ENCODE measurements at places on chromosomes 2 and 18.

DNA sequence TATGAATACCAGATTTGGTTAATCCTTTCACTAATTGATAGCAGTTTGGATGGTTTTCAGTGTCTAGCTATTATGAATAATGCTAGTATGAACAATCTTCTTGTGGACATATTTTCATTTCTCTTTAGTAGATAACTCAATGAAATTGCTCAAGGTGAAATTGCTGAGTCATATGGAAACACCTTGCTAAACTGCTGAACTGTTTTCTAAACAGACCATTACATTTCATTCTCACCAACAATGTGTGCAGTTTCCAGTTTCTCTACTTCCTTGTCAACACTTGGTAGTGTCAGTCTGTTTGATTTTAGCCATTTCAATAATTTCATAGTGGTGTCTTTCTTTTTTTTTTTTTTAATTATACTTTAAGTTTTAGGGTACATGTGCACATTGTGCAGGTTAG lies 250.0 kb downstream of the HRH4 start:
- no peak for DNase-seq

- no peak for DNase-seq
These were observed 156.0 kb upstream of the TWIST2 start for GRCh38 chr2:238691596-238692491.

DNA sequence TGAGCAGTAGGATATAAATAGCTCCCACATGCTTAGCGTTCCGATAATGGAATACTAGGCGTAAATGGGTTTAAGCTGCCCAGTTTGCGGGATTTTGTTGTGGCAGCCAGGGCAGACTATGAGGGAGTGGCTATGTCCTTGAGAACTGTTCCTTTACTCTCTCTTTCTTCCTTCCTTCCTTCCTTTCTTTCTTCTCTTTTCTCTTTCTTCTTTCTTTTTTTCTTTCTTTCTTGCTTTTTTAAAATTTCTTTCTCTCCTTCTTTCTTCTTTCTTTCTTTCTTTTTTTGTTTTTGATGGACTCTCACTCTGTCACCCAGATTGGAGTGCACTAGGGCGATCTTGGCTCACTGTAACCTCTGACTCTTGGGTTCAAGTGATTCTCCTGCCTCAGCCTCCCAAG lies 9.1 kb upstream of the PRELID3A start:
- DNase-seq = no peak

- no peak for DNase-seq
These were observed 8.9 kb downstream of the ADAM23 start for GRCh38 chr2:206452242-206452641.

DNA sequence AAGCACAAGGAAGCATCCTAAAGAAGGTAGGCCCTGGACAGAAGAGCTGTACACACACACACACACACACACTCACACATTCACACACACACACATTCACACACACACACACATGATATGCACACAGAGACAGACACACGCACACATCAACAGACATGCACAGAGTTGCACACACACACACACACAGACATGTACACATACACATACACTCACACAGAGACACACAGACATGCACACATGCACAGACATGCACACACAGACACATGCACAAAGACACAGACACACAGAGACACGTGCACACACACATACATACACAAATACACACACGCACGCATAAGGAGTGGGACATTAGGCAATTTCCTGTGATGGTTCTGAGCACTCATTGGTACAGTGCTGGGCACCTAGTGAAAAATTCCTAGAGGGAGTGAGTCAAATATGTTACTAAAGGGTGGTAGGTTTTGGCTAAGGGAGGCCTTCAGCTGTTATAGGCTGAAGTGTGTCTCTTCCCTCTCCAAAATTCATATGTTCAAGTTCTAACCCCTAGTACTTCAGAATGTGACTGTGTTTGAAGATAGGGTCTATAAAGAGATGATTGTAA lies 26.4 kb downstream of the THNSL2 start:
- DNase-seq = peak; percentile 19

DNA sequence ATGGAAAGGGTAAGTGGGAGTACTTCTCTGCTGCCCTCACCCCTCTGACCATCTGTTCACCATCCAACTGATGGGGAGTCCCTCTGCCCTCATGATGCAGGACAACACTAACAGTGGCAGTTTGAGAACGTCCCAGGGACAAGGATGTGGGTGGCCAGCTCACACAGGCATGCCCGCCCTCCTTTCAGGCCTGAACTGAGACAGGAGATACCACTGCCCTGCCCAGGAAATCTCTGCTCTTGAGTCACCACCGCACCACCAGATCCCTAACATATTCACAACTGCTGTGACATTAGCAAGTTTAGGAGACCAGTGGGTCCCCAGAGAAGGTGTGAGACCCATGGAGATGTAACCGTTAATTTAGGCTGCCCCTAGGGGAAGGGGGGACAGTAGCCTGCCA lies 66.2 kb downstream of the TRAPPC8 start:
- no peak for DNase-seq

DNA sequence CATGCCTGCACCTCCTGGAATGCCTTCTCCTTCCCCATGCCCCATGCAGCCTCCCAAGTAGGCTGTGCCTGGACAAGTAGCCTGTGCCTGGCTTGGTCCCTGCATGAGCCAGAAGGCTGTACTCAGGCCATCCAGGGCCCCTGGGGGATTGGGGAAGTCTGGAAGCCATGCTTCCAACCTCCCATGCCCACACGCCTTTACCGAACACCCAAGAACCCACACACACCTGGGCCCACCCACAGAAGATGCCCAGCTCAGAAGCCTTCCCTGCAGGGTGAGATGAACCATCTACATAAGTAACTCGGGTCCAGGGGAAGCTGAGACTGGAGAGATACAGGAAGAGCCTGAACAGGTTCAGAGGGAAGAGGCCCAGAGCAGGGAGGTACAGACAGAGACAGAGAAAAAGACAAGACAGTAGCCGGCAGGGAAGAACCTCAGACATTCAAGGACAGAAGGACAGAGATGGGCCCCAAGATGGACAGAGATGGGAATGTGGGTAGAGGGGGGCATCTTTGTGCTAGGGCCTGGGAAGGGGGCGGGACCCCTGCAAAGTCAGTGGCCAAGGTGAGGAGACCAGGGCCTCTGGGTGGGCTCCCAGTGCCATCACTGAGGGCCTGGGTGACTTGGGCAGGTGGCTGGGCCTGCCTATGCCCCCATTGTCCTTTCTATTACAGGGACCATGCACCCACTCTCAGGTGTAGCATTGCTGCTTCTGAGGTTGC lies 4.3 kb downstream of the BIN1 start:
- DNase-seq = no peak

GRCh38 chr2:80073134-80073561 lies 231.4 kb downstream of the LRRTM1 start:
- peak; percentile 40 for DNase-seq

DNA sequence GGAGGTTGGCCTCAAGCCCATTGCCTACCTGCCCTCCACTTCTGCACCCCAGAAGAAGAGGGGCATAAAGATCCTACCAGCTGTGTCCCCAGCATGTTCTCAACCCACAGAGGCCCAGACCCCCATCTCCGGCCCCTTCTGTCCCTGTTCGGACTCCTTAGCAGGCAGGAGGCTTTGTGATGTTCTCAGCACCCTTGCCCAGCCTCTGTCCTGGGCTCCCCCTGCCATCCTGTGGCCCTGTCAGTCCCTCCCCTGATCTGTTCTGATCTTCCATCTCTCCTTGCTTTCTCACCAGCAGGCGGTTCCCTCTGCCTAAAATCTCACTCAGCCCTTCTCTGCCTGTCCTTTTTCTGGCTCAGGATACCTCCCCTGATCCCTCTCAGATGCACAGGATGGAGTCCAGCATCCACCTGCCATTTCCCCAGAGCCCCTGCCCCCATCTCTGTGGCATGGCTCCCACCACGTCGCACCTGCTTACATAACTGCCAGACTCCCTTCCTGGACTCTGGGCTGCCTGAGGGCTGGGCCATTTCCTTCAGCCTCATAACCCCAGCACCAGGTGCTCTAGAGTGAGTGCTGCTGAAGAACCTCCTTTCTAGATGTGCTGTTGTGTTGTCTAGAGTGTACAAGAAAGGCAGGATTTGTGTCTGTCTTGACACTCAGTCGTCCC lies 134.0 kb downstream of the CTIF start:
- DNase-seq = no peak

DNA sequence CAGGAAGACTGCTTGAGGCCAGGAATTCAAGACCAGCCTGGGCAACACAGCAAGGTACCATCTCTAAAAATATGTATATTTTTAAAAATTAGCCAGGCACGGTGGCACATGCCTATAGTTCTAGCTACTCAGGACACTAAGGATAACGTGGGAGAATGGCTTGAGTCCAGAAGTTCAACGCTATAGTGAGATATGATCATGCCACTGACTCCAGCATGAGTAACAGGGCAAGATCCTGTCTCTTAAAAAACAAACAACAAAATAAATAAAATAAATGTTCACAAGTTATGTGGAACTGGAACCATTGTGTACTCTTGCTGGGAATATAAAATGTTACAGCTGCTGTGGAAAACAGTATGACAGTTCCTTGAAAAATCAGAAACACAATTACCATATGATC lies 47.2 kb downstream of the USP34 start:
- DNase-seq = no peak

- DNase-seq = no peak
These were observed 55.9 kb downstream of the CDCA7 start for GRCh38 chr2:173410579-173410978.

DNA sequence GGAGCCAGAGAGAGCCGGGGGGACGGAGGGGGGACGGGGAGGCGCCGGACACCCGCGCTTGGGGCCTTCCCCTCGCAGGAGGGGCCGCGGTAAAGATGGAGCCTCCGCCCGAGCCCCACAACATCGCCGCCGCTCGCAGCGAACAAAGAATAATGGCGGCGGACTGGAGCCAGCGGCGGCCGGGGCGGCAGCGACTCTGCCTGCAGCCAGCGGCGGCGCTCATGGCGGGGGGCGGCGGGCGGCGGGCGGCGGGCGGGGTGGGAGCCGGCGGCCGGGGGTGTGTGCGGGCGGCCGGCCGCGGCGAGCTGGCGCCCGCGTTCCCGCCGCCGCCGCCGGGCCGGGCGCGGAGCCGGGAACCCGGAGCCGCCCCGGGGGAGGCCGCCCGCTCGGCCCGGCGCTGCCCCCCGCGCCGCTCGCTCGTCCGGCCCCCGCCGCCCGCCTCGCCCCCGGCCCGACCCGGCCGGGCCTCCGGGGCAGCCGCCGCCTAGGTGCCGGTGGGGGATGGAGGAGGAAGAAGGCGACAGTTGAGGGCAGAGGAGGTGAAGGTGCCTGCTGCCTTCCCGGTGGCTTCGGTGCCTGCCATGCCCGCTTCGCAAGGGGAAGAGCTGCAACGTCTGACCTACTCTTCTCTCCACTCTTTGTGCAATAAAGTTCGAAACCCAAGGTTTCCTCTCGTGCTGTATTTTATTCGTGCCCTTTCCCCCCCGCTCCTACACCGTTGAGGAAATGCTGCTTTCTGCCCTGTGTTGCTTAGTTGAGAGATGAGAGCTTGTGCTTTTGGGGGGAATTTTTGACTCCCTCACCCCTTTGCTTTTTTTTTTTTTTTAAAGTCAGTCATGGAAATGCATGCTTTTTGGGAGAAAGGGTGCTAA lies 634 bp downstream of the CREB1 start:
- DNase-seq = peak; percentile 71

- no peak for DNase-seq
These were observed 70.6 kb upstream of the LINC00305 start for GRCh38 chr18:64219517-64219916.

GRCh38 chr18:78996741-78997490 lies 17.3 kb downstream of the SALL3 start:
- no peak for DNase-seq

DNA sequence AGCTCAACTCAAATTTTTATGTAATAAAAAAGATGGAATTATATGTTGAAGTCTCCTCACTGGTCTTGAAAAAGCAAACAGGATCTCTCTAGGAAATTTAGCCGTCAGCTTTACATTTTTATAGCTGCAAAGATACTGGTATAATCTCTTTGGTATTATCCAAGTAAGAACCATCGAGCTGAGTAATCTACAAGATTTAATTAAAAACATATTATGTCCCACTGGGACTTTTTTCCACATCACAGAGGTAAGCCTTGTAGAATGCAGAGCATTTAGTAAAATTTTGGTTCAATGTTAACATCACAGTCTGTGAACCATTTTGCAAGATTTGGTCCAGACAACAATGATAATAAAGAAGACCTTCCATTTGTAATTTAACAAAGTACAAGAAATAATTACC lies 162.6 kb upstream of the SLC39A10 start:
- DNase-seq = no peak

- peak; percentile 76 for DNase-seq
These were observed 138.8 kb downstream of the MCFD2 start for GRCh38 chr2:46776687-46777327.

- DNase-seq = no peak
These were observed 9.4 kb downstream of the FBLN7 start for GRCh38 chr2:112147382-112148168.

DNA sequence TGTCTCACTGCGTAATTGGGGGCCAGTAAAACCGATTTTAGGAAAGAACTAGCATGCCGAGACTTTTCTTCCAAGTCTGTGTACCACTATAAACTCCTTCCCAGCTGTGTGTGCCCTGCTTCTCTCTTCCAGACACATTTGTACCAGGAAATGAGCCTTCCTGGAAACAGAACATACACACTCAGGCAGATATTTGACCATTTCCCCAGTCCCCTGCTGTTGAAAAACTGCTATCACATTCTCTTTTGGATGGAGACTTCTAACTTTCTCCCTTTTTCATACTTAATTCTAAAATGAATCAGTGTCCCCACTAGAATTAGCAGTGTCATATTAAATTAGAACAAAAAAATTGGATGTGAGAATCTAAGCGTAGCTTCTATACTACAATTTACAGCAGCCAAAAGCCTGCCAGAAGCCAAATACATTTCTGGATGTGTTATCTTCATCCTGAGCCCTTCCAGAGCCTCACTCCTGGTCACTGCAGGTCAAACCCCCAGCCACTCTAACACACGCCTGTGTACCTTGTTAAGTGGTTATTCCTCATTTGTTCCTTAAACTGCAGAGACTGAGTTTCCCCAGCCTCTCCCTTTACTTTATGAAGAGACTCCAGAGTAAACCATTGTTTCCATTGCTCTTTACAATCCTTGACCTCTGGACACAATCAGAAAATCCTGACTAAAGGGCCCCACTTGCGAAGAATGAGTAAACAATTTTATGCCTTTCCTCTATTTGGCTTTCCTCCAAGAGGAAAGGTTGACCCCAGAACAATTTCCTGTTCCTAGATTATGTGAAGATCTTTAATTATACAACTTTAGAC lies 20.4 kb downstream of the DSG4 start:
- no peak for DNase-seq

- no peak for DNase-seq
These were observed 5.2 kb upstream of the DNAJB2 start for GRCh38 chr2:219273937-219274336.

GRCh38 chr2:200040831-200041230 lies 85.4 kb downstream of the MAIP1 start:
- DNase-seq = no peak

GRCh38 chr2:167438206-167438605 lies 549.9 kb downstream of the XIRP2 start:
- no peak for DNase-seq

- DNase-seq = no peak
These were observed 222.9 kb downstream of the ZBTB7C start for GRCh38 chr18:48186131-48186766.
